ENCODE measurements at places on chromosomes 7 and 10. TPM values are rescaled to one million over a fixed set of nuclear protein-coding genes. Genes with fewer than 3 reads are reported as not detected.

Gene STAG3
- 0.94 TPM for total RNA-seq

Gene VDAC2
- 486 TPM for total RNA-seq

Gene LIPK
- not detected for total RNA-seq

Gene UCMA
- total RNA-seq: not detected

GRCh38 chr7:107890493-107890961 lies 456 bp upstream of the DLD start:
- DNase-seq: no peak

Gene HTRA1
- 40.9 TPM for total RNA-seq

Data from Right ventricle myocardium superior (tissue), 1 donor.